ENCODE measurements at places on chromosomes 4 and X. TPM values are rescaled to one million over a fixed set of nuclear protein-coding genes. Genes with fewer than 3 reads are reported as not detected.
A peak's percentile ranks its signal among the peaks of the same experiment; 100 is the strongest.

GRCh38 chrX:13688384-13688957, 457 bp upstream of the RAB9A start:
- DNase-seq = no peak

- no peak for DNase-seq
These were observed 2.5 kb upstream of the LNX1 start for GRCh38 chr4:53593765-53594164.

GRCh38 chr4:140702096-140702757, 54.0 kb downstream of the TBC1D9 start:
- DNase-seq = no peak

DNA sequence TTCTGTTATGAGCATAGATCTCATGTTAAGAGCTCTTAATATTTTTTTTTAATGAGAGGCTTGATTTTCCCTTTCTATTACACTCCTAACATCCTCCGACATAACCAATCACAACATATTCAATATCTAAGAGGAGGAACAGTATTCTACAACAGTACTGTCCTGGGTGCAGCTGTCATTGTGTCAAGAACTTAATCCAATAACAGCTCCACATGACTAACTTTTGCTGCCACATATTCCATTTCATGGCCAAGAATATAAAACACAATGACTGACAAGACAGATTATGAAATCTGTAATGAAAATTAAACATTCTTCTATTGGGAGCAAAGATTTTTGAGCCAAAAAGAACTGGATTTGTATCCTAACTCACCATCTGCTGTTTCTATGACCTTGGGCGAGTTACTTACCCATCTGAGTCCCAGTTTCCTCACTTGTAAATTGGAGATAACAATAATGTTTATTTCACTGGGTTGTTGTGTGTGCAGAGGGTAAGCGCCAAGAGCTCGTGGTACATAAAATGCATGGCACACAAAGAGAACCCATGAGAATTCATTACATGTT, 405.6 kb downstream of the SPRY1 start:
- DNase-seq = no peak

- no peak for DNase-seq
These were observed 542.0 kb upstream of the TENM3 start for GRCh38 chr4:181701214-181701613.

DNA sequence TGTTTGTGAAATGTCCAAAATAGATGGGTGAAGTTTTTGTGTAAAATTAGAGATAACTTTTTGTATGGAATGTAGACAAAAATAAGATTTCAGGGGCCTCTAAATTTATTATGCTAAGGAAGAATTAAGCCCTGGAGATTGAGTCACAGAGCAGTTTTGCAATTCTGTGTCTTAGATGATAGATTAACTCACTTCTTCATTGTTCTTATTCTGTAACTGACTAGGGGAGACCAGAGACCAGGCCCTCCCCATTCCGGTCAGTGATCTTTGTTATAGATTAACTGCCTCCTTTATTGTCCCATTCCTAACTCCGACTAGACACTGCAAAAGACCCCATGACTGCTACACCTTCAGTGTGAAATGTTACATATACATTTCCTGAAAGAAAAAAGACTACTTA, 238.4 kb upstream of the TAPT1 start:
- DNase-seq = peak; percentile 26

DNA sequence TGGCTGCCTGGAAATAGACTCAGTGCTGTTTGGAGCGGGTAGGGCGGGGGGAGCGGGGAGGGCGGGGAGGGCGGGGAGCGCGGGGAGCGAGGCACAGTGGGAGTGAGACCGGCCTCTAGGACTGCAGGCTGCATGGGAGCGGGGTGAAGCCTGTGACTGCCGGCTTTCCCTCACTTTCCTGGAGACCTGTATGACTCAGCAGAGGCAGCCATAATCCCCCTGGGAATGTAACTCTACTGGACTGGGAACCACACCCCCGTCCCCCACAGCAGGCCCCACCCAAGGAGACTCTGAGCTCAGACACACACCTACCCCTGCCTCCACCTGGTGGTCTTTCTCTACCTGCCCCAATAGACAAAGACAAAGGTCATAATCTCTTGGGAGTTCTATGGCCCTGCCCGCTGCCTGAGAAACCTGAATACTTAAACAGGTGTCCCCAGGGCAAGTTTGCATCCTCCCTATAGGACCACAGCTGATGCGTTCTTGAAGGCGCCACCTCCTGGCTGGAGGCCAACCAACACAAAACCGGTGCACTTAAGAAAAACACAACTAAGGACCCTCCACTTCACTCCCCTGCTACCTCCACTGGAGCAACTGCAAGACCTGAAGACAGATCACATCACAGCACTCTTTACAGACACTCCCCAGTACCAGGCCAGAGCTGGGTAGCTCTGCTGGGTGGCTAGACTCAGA, 18.0 kb downstream of the HDAC8 start:
- no peak for DNase-seq

- peak; percentile 100 for DNase-seq
These were observed 41.8 kb downstream of the FNIP2 start for GRCh38 chr4:158810487-158811215.

DNA sequence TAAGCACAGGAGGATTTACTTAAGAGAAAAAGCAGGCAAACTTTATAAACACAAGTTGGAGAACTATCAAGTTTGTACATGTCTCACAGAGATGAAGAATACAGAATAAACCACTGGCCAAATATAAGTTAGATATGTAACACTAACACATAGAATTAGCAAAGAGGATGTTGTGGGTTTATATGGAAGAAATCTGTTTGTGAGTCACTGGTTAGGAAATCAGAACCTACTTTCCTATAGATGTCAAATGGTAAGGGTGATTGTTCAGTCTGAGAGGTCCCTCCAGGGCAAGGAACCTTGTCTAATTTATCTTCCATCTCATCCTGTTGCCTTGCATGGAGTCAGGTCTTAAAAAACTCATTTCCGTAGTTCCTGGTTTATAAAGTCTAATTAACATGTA, 14.8 kb upstream of the ART3 start:
- DNase-seq = no peak

- DNase-seq = no peak
These were observed 270.8 kb downstream of the BCOR start for GRCh38 chrX:39826813-39827543.

DNA sequence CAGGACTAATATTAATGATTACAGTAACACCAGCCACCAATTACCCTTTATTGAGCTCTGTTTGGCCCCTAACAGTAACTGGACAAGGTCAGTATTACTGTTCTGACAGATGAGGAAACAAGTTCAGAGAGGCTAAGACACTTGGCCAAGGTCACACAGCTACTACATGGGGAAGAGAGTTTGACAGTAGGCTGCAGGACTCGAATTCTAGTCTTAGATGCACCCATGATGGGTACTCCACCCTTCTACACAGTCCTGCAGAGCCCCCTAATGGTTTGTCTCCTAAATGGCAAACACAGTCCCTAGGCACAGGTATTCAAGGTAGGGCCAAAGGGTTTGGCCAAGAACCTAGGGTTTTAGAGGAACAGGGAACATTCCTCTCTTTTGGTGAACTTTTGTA, 93.9 kb downstream of the NSUN7 start:
- DNase-seq = no peak

GRCh38 chr4:112381996-112382692, 85.0 kb downstream of the ALPK1 start:
- DNase-seq = no peak

GRCh38 chr4:151485541-151486131, 76.7 kb downstream of the FHIP1A start:
- peak; percentile 36 for DNase-seq

- peak; percentile 97 for DNase-seq
These were observed 63.7 kb upstream of the PDGFRA start for GRCh38 chr4:54165438-54165837.

DNA sequence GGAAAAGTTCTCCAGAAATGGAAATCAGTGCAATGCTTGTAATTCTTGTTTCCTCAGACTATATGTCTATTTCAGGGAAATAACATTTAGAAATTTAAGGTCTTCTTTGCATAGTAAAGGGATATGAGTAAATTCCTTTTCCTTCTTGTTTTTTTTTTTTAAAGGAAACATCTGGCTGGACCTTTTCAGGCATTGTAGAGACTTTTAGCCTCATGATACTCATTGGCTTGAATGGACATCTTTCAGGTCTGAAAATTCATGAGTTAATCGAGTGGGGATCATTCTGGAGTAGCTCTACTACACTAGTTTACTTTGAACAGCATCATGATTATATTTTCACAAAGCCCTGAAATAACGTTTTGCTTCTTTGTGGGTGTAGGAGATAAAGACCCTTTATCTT, 88.6 kb upstream of the CBLL2 start:
- DNase-seq = no peak

DNA sequence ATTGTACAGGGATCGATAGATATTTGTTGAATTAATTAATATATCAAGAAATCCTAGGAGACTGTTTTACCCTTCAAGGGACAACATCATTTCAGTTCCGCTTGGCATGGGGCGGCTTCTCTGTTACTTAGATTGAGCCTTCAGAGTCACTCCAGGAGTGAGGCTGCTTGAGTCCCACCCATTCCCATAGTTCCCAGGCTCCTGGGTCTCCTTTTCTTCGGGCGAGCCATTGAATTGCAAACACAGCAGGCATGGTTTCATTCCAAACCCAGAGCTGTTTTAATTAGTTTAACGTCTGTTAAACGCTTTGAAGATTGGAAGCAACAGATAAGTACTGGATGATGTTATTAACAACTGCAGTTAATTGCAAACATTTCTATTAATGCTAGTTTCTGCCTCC, 571 bp upstream of the EDA start:
- DNase-seq = no peak

DNA sequence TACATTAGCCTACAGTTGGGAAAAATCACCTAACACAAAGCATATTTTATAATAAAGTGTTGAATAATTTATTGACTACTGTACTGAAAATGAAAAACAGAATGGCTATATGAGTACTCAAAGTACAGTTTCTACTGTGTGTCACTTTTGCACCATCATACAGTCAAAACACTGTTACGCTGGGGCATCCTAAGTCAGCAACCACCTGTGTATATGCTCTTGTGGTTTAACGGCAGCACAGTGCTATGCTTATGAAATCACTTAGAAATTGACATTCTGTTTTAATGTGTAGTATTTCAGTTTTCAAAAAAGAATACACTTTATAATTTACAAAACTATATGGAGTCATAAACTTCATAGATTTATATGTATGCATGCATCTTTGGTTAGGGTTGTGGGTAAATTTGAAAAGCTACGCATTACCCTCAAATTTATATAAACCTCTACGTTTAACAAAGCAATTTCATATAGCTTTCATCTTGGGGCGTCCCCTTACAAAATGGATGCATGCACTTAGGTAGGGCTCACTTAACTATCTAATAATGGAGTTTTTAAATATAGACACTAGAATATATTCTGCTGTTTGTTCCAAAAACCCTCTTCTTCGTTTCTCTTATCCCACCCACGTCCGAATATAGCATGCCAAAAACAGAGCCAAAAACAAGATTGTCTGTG, 690 bp upstream of the NEIL3 start:
- no peak for DNase-seq

DNA sequence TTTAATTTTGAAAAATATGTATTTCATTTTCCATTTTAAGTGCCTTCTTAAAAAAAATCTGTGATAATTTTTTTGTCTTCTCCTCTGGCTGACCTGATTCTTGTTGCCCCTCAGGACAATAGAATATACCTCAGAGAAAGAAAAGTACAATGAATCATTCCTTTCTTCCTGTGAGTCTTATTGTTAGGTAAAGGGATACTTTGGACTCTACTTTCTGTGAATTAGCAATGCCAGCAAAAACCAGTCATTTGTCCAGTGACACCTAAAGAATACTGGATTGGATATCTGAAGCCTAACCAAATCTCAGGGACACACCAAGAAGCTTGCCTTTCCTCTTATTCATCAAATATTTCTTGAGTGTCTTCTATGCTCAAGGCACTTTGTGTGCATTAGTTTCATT, 102.1 kb downstream of the AREG start:
- no peak for DNase-seq

GRCh38 chrX:133676344-133677122, 261.2 kb upstream of the GPC4 start:
- no peak for DNase-seq

- DNase-seq = no peak
These were observed 226.9 kb downstream of the FBXW7 start for GRCh38 chr4:152308951-152309350.

DNA sequence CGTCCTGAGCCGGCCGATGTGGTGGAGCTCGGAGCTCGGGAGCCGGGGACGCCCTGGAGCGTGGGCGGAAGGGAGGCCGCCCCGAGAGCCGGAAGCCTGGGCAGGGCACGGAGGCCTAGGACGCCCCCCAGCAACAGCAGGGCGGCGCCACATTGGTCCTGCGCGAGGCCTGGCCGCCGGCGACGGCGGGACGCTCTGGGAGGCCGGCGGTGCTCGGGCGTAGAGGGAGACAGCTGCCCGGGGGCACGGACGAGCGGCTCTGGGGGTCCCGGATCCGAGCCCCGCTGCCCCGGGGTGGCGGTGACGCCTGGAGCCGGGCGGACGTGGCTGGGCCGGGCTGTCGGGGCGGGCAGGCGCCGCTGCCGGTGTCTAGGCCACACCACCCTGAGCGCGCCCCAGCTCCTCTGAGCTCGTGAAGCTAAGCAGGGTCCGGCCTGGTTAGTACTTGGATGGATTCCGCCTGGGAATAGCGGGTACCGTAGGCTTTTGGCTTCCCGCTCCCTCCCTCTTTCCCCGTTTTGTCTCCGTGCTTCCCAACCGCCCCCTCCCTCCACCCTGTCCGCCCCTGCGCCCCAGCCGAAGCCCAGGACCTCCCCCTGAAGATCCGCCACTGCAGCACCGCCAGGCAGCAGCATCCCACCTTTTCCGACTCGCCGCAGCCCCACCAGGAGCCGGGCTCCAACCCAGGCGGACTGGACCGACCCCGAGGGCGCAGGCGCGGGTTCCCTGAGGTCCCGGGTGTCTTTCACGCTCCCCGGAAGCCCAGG, 12.1 kb downstream of the FRG2 start:
- no peak for DNase-seq

- DNase-seq = no peak
These were observed 16.9 kb downstream of the FNIP2 start for GRCh38 chr4:158785718-158786117.

CT45A2 gene
- total RNA-seq = not detected

GABRE gene
- total RNA-seq = 1.8 TPM

FAM50A gene
- 88.0 TPM for total RNA-seq

STEEP1 gene
- total RNA-seq = 22.1 TPM

CDS1 gene
- 3.8 TPM for total RNA-seq

STARD8 gene
- total RNA-seq = 1.0 TPM

NWD2 gene
- total RNA-seq = not detected

SLC7A11 gene
- total RNA-seq = 33.1 TPM

PLA2G12A gene
- 17.8 TPM for total RNA-seq

RTL5 gene
- total RNA-seq = 13.2 TPM

PPP1R2C gene
- not detected for total RNA-seq

DLG3 gene
- 14.5 TPM for total RNA-seq

CFAP47 gene
- total RNA-seq = not detected

ANKRD17 gene
- total RNA-seq = 91.9 TPM

MAGED4 gene
- total RNA-seq = 96.3 TPM

TXK gene
- total RNA-seq = not detected

ZCCHC13 gene
- total RNA-seq = not detected

PRDM8 gene
- 0.19 TPM for total RNA-seq

NCAPG gene
- total RNA-seq = 2.6 TPM

IL3RA gene
- not detected for total RNA-seq

GAGE1 gene
- total RNA-seq = not detected

All from astrocyte (in vitro differentiated cells and primary cell).